CD4-positive, alpha-beta memory T cell (primary cell): ENCODE measurements at places on chromosomes 2 and 18.

- no peak for DNase-seq
Measured at GRCh38 chr2:163157891-163158496, 319.4 kb upstream of the KCNH7 start.

GRCh38 chr2:20667531-20668401, 822 bp downstream of the GDF7 start:
- no peak for DNase-seq

GRCh38 chr2:235553291-235553690, 59.4 kb downstream of the AGAP1 start:
- DNase-seq: no peak

- no peak for DNase-seq
Measured at GRCh38 chr2:48112911-48113680, 206.8 kb upstream of the FBXO11 start.

DNA sequence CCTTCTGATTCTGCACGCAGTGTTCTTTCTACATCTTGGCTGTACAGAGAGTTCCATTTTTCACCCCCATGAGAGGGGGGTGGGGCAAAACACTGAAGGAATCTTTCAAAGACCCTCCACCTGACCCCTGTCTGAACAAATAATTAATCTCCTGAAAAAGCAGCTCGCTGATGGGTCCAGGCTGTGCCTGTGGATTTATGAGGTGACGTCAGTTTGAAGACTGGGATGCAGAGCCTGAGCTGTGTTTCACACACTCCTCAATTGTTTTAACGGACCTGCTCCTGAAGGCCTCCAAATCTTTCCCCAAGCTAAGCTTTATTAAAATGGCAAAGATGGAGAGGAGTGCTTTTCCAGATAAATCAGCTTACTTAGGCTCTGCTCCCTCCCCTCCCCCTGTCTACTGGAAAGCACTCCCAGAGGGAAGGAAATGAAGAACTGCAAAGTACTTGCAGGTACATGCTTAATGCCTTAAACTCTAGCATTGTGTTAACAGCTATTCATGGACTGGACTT, 390.2 kb upstream of the TNP1 start:
- DNase-seq: no peak

DNA sequence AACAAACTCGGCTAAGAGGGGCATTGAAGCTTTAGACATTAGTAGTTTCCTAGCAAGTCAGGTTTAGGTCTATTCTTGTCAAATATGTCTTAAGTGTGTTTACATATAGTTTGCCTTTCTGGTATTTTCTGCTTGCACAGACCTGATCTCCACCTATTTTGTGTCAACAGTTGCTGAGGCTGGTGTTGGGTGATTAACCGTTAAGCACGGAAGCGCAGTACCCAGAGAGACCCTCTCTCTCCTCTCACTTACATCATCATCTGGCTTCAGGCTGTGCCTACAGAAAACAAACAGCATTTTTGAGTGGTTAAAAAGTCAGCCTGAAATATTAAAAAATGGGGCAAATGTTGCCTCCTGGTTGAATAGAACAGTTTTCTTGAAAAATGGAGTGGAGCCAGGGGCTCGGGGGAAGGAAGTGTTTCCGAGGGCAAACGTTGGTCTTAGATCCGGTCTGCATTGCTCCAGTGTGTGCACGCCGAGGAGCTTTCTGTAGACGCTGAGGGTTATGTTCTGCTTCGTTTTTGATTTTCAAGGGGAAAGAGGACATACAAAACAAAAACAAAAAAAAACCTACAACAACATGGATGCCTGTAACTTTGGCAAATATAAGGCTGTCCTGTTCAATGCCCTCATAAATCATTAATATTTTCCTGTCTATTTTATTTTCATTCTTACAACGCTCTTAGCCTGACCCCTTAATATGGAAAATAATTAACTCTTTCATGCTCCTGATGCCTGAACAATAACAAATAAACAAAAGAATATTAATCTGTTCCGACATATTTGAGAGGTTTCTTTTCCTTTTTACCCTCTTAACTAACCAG, 120.8 kb downstream of the MEIS1 start:
- no peak for DNase-seq

DNA sequence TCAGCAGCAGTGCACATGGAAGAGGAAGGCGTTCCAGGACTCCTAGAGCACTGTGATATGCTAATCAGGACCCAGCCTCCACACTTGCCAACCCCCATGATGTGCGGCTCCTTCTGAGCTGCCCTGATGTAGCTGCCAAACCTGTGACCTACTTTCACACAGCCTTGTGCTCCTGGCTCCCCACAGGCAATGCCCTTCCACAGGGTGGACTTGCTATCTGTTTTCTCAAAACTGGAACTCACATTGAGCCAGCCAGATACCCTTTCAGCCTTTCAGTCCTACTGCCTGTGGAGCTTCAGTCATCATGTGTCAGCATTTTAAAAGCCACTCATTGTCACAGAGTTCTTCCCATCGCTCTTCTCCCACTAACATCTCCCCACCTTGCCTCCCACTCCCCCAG, 181.6 kb downstream of the AFF3 start:
- no peak for DNase-seq

DNA sequence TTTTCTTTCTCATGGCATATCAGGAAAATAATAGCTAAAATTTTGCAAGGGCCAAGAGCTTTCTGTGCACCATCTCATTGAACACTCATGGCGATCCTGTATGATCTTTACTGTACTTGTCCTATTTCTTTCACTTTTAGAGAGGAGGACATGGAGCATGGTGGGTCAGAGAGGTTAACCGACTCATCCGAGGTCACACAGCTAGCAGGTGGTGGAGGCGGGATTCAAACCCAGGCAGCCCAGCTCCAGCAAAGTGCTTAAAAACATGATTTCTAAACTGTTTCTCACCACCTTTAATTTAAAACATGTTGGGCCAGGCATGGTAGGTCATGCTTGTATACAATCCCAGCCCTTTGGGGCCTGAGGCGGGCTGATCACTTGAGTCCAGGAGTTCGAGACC, 6.4 kb downstream of the NGEF start:
- no peak for DNase-seq

DNA sequence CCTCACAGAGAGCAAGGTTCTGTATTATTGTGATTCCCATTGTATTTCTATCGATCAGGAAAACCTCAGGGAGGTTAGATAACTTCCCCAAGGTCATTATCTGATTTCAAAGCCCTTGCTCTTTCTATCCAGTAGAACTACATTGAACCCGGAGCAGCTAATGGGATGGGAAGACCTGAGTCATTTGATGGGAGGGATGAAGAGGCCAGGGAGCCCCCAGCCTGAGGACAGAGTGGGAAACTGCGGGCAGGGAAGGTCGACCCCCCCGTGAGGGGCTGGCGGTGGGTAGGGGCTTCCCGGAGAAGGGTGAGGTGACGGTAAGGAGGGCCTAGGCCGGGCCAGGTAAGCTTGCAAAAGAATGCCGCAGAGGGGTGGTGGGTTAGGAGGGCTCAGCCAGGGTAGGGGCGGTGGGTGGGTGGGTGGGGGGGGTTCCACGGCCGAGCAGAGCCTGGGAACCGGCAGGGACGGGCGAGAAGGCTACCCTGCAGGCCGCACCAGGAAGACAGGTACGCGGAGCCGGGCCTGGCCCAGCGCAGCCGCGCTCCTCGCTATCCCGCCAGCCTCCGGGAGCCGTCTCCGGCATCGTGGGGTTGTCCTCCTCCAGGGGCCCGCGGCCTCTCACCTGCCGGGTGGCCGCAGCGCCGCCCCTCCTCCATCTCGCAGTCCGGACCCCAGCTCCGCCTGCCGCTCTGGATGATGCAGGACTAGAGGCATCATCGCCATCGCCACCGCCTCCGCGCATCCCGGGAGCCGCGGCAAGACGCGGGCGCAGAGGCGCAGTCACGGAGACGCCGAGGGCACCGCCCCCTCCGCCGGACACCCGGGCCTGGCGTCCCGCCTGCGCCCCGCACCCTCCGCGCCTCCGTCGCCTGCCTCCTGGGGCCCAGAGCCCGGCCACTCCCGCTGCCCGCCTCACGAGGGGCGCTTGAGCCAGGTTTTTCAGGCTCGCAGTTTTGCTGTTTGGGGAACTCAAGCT, at the start of gene GPR75:
TSS of gene GPR75 (minus strand) at position 762 of the 976 bp plus-strand sequence. CDS start 5,211 bp downstream, outside the sequence.
- no peak for DNase-seq

GRCh38 chr2:134029418-134029817, 224.5 kb upstream of the MGAT5 start:
- no peak for DNase-seq

GRCh38 chr2:204933735-204934374, 388.6 kb downstream of the PARD3B start:
- no peak for DNase-seq

DNA sequence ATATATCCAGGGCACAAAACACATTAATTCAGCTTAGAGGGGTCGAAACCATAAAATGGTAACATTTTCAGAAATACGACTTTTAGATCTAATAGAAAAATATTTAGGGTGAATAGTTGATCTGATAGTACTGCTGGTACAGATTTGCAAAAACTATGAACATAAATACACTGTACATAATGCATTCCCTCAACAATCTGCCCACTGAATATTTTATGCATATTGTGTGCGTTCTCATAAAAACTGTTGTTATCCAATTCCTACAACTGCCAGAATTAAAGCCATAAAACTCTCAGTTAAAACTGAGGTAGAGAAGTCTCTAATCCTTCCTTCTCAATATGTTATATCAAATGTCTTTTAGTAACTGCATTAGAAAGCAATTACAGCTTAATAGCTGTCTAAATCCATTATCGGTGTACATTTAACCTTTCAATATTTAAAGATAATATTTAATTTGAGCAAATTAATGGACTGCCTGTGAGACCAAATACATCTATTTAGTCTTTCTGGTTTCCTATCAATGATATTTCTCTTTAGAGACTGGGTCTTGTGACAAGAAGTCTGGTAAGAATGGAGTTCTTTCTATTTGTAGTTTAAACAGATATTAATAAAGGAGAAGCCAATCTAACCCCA, 32.5 kb downstream of the TCF4 start:
- no peak for DNase-seq

- DNase-seq: no peak
Measured at GRCh38 chr2:67844024-67844540, 218.7 kb downstream of the C1D start.

DNA sequence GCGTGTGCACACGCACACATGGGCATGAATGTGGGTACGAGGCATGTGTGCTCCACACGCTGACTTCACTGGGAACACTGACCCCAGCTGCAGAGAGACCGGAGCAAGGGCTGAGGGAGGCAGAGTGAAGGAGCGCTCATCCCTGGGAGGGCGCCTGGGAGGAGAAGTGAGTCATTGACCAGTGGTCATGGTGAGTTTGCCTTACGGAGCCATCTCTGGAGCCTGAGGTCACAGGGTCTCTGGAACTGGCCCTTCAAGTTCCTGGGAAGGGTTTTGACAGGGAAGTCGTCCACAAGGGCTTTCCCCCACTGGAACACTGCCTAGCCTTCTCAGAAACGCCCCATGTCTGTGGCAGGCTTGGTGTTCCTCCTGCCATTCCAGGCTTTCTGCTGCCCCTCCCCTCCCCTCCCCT, 14.3 kb upstream of the TMEM185B start:
- no peak for DNase-seq

DNA sequence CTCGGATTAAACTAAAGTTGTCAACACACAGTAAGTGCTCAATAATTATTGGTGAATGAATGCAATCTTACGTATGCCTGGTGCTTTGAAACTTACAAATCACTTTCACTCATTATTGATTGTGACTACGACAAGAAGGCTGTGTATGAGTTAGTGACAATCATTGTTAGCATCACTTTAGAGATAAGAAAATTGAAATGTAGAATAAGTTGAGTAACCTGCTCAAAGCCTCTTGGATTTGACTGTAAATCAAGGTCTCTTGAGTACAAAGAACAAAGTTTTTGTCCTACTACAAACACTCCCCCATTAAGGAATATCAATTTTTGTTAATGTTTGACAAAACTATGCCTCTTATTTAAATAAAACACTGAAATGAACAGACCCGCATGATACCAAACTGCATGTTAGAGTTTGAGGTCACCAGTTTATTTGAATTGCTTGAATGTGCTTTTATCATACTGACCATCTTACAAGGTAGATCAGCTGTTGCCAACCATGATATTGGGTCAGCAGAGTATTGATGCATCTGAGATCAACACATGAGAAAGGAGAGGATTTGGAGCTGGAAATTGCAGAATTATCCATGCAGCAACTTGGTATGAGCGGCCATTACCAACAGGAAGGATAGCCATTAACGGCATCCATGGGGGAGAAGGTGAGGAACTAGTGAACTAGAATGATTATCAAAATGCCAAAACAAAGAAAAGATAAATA, 142.1 kb downstream of the IRS1 start:
- DNase-seq: no peak

DNA sequence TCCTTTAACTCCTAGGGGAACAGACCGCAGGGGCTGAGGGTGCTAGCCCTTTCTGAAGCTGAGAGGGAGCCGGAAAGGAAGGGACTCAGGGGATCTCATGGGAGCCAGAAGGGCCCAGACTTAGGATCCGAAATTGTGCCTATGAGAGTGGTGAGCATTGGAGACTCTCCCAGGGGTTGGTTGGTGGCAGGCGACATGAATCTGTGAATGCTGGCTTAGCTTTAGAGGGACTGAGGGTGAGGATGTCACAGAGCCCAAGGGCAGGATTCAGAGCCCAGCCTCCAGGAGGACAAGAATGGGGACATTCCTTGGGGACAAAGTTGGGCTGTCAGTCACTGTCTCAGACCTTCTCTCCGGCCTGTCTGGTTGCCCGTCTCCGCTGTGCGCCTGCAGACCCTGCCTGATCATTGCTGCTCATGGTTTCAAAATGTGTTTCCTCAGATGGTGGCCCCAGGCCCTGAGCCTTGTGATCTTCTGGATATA, 17.5 kb downstream of the GNLY start:
- no peak for DNase-seq

GRCh38 chr2:75474115-75474514, 86.6 kb downstream of the EVA1A start:
- DNase-seq: no peak

GRCh38 chr2:163338270-163338669, 397.5 kb downstream of the FIGN start:
- DNase-seq: no peak

DNA sequence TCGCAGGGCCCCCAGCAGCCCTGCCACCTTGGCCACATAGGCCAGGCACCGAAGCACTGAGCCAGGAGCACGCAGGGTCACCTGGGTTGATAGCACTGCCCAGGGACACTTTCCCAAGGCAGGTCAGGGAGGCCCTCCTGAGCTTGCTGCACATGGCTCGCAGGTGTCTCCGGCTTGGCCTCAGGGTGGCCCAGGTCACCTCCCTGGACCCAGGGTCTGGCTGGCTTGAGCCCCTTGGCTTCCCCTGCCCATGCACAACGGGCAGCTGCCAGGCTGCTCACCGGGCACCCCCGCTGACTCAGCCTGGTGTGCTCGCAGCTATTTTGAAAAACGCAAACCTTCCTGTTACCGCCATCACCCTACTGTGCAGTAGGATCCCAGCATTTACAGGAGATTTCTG, 502.3 kb downstream of the EIPR1 start:
- DNase-seq: no peak

GRCh38 chr18:40708726-40709125, 1246.3 kb upstream of the PIK3C3 start:
- DNase-seq: no peak

GRCh38 chr2:208025814-208026184, 472 bp upstream of the PLEKHM3 start:
- peak; percentile 25 for DNase-seq

- DNase-seq: no peak
Measured at GRCh38 chr2:223648755-223649154, 46.6 kb upstream of the SCG2 start.

GRCh38 chr2:209741953-209742352, 29.7 kb upstream of the UNC80 start:
- no peak for DNase-seq
